ENCODE measurements at places on chromosomes 12 and 14.

DNA sequence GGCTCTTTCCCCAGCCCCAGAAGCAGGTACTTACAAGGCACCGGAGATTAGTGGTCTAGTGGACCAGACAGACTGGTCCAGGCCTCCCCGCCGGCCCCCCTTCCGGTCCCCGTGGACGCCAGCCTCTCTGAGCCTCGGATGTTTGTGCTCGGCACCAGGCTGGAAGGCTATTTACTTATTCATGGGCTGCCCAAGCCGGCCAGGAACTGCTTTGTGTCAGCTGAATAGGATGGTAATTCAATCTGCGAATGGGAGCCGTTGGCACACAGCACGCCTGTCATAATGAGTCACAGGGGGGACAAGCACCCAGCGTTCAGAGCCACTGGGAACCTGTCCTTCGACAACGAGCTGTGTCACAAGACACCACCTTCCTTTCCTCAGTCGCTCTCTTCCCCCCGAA lies 82.3 kb downstream of the RIMBP2 start:
- DNase-seq, result no peak

DNA sequence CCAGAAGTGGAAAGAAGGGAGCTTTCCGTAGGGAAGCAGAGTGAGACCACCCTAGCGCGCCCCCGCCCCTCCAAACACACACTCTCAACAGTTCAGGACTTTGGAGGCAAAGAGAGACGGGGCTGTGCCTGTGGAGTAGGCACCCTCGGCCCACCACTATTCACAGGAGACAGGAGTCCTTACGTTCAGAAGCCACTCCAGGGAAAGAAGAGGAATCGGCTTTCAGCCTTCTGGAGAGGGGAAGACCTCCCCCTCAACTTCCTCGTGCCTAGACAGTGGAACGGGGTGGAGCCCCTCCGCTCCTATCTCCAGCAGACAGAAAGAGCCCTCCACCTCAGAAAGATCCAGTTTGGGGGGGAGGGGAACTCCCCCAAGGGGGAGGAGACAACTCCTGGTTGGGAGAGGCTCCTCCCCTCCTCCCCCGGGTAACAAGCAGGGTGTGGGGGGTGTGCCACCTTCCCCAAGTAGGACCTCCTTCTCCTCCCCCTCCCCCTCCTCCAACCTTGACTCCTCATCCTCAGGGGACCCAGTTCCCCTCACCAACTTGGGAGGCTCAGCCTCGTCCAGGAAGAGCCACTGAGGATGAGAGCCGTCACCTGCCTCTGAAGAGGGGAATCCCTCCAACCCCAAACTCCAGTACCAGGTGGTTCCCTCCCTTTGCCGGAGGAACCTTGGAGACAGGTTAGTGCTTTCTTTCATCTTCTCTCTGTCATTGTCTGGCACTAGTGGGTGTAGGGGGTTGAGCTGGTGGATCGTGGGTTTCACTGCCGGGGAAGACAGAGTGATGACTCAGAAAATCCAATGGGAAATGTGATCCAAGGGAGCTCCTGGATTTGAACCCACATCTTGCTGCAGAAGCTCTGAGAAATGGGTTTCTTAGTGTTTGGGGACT lies 883 bp downstream of the FOXJ2 start:
- DNase-seq, result no peak

DNA sequence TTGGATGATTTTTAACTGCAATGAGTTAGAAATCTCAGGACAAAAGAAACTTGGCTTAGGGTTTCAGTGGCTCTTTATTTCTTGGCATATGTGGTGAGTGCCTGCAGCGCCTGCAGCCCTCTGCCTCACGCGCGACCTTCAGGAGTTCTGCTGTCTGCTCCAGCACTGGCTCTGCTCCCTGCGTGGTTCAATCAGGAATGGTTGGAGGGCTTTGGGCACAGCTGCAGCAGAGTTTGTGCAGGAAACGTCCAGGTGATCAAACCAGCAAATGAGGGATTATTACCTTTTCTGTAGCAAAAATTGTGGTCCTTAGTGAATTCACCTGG lies 19.8 kb downstream of the PPM1H start:
- no peak for DNase-seq

- no peak for DNase-seq
Measured at GRCh38 chr12:32322354-32322753, 77.0 kb upstream of the FGD4 start.

DNA sequence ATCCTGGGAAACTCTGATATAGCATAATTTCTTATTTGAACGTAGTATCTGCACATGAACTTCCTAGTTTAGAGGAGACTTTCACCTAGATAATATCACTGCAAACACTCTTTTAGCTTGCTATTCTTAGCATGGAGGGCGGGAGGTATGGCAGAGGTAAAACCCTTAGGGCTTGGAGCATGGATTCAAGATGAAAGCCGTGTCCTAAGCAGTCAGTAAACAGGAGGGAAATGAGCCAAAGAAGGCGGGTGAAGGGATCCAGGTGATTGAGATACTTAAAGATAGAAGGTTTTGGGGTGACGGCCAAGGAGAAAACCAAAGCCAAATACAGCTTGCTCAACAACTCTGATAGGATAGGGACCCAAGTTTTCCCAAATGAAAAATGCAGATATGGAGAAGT lies 107.1 kb upstream of the BCAT1 start:
- no peak for DNase-seq

GRCh38 chr14:49297102-49297501 lies 289.1 kb downstream of the RPS29 start:
- DNase-seq, result no peak

DNA sequence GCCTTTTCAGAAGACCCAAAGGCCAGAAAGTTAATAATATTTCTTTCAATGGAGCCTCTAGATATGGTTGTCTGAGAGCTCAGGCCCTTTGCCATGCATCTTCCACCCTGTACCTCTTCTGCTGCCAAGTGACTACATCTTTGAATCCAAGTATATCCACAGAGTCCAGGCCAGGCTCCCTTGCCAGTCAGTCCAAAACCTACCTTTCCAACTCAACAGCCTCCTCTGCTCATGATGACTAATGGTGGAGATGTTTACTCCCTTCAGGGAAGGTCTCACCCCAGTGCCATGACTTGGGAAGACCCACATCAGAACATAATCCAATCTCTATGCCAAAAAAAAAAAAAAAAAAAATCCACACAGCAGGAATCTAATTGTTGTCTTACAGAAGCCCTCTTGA lies 20.4 kb downstream of the TTC9 start:
- DNase-seq, result no peak

GRCh38 chr12:12278899-12279298 lies 12.1 kb upstream of the LRP6 start:
- DNase-seq, result no peak

DNA sequence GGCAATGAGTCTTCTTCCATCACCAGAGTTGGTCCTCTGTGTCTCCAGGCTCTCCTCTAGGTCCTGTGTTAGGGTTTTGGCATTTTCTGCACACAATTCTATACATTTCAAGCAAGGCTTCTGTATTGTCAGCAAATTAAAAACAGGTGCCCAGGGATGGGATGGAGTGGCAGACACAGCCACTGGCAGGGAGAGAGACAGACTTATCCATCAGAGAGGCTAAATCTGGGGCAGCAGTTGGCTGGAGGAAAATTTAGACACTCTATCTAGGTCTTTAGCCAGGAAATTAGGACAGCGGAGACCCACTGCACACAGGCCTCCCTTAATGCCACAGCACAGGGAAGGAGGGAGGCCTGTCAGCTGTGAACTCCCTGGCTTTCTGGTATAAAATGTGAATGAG lies 20.2 kb downstream of the PLEKHD1 start:
- no peak for DNase-seq

- DNase-seq, result no peak
Measured at GRCh38 chr12:105338966-105339365, 8.5 kb downstream of the C12orf75 start.

GRCh38 chr14:90562652-90563051 lies 165.8 kb downstream of the CALM1 start:
- no peak for DNase-seq

- DNase-seq, result no peak
Measured at GRCh38 chr14:102769049-102769327, 8.3 kb upstream of the TRAF3 start.

DNA sequence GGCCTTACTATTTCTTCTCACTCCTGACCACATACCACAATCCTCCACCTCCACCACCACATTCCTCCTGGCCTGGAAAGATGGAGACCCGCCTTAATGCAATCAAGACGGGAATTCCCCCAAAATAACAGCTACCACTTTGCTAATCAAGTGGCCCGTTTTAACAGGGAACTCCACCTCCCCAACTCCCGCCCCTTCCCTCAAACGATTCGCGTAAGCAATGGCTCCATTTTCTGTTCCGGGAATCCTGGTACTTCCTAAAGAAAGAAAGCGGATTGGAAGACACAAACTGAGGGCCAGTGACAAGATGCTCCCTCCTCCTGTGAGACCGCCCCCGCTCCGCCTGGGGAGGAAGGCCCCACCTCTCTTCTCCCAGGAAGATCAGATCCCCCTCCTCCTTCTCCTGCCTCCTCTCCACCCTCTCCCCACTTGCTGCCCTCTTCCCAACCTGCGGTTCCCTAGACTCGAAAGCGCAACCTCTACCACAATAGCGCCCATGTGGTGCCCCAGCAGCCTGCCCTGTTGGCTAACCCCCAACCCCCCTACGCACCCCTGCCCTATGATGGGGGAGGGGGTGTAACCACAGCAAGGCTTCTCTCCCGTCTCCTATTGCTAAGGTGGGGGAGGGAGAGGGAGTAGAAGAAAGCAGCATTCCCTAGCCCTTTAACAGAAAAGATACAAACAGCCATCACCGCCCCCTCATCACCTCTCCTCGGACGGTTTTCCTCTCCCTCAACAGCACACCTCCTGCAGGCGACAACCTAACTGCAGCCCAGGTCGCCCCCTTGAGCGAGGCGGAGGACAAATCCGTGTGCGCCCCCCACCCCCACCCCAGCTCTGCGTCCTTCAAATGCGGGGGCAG lies 777 bp downstream of the ARF3 start:
- DNase-seq, result no peak

DNA sequence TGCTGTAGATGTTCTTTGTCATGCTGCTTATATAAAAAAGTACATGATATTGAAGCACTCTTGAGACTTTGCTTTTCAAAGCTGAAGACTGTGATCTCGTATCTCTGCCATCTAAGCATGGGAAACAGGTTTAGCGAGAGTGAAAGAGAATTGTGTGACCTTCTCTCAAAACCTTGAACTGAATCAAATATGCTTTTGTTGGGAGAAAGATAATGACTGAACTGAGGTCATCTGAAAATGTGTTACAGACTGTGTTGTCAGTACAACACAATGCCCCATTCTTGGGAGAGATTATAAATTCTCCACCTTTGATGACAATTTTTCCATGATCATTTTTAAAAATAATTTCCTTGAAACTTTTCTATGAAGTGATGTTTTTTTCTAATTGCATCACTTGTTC lies 272.1 kb upstream of the SEL1L start:
- DNase-seq, result no peak

- DNase-seq, result no peak
Measured at GRCh38 chr12:65891987-65892481, 67.8 kb downstream of the HMGA2 start.

GRCh38 chr12:11973396-11973795 lies 97.3 kb upstream of the BCL2L14 start:
- no peak for DNase-seq

DNA sequence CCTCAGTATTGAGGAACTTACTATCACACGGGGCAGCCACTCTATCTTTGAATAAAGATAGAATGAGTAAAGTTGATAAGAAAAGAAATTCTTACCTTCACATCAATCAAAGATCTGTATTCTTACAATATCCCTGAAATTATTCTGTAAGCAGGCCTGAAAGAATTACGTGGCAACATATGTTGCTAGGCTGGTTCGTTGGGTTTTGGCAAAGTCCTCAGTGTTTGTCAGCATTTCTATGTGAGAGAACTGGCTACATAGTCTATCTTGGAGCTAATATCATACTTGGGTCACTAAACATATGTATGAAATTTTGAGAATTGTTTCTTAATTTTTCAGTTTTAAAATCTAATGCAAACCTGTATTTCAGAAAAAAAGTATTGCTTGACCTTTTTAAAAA lies 412.2 kb upstream of the GARIN6 start:
- no peak for DNase-seq

- DNase-seq, result no peak
Measured at GRCh38 chr12:58671196-58671595, 249.1 kb downstream of the LRIG3 start.

GRCh38 chr14:50920482-50921230 lies 23.6 kb downstream of the PYGL start:
- no peak for DNase-seq

DNA sequence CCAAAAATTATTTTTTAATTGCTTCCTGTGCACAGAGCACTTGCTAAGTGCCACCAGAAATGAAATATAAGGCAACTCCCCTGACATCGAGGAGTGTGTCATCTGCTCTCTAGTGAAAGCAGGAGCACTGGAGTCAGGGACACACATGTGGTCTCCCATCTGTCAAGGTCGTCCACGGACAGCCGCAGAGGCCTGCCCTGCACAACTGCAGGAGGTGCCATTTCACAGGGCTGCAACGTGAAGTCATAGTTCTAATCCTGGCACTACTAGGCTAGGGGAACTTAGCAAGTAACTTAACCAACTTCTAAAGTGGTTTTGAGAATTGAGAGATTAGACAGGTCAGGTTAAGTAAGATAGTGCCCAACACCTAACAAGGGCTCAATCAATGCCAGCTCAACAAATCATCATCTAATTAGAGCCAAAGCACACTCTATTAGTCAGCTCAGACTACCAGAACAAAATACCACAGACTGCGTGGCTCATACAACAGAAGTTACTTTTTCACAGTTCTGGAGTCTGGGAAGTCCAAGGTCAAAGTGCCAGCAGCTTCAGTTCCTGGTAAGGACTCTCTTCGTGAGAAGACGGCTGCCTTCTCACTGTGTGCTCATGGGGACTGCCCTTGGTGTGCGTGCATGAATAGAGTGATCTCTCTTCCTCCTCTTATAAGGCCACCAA lies 30.7 kb downstream of the FOXN3 start:
- DNase-seq, result no peak

- no peak for DNase-seq
Measured at GRCh38 chr14:90795744-90796143, 20.5 kb downstream of the TTC7B start.

DNA sequence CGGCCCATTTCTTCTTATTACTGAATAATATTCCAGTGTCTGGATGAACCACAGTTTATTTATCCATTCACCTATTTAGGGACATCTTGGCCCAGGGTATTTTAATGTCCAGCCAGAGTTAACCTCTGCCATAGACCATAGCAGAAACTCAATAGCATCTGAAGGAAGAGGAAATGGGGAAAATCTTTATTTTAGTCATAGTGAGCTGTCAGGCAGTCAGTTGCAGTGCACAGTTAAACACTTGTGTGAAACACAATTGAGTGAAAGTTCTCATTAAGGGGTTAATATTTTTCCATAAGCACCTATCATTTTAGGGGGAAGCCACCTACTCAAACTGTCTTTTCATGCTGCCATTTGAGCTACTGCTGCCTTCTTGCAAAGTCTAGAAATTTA lies 197.3 kb upstream of the PPFIA2 start:
- no peak for DNase-seq
